ENCODE measurements at places on chromosomes 12 and 14.

DNA sequence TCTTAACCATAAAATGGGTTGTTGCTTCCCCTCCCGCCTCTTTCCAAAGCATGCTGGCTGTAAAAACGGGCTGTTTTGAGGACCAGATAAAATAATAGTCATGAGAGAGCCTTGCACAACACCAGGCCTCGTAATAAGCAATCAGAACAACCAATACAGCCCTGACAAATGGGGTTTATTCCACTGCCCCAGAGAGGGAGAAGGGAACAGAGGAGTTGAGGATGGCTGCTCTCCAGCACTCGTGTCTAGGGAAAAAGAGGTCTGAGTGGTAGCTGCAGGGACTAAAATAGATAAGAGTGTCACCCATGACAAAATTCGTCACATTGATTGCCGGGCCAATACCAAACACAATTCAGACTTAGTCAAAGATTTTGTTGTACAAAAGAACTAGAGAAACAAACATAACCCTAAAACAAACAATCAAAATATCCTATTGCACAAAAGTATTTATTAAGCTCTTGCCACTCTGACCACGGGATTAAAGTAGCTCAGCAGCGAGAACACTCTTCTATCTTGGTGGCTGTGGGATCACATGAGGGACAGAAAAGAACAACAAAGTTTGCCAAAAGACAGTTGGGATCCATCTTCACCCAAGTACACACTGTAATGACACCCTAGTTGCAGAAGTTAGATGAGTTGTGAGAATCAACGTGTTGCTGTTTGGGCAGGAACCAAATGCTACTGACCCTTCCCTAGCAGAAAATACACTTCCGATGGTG, 188.0 kb downstream of the FOXN3 start:
- no peak for DNase-seq

GRCh38 chr12:56574210-56574609, 52.6 kb downstream of the RBMS2 start:
- no peak for DNase-seq

- no peak for DNase-seq
Observed at GRCh38 chr14:74501135-74501614, 7.6 kb downstream of the ISCA2 start.

- no peak for DNase-seq
Observed at GRCh38 chr12:108157870-108158459, 28.9 kb downstream of the WSCD2 start.

- DNase-seq = no peak
Observed at GRCh38 chr12:25694072-25694471, 141.0 kb upstream of the LMNTD1 start.

DNA sequence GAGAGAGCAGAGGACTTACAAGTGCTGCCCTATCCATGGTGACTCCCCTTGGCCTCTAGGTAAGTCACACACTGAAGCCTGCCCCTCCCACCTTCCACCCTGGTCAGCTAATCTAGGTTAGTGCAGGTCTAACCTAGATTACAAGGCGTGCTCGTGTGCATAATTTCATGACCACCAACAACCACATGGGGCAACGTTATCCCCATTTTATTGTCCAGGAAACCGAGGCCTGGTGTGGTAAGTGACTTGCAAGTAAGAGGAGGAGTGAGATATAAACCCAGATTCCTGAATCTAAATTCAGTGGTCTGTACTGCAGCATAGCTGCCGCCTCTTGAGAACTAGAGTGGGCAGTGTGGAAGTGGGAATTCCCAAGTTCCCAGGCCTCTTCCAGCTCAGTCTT, 171.1 kb downstream of the DAD1 start:
- DNase-seq = no peak

DNA sequence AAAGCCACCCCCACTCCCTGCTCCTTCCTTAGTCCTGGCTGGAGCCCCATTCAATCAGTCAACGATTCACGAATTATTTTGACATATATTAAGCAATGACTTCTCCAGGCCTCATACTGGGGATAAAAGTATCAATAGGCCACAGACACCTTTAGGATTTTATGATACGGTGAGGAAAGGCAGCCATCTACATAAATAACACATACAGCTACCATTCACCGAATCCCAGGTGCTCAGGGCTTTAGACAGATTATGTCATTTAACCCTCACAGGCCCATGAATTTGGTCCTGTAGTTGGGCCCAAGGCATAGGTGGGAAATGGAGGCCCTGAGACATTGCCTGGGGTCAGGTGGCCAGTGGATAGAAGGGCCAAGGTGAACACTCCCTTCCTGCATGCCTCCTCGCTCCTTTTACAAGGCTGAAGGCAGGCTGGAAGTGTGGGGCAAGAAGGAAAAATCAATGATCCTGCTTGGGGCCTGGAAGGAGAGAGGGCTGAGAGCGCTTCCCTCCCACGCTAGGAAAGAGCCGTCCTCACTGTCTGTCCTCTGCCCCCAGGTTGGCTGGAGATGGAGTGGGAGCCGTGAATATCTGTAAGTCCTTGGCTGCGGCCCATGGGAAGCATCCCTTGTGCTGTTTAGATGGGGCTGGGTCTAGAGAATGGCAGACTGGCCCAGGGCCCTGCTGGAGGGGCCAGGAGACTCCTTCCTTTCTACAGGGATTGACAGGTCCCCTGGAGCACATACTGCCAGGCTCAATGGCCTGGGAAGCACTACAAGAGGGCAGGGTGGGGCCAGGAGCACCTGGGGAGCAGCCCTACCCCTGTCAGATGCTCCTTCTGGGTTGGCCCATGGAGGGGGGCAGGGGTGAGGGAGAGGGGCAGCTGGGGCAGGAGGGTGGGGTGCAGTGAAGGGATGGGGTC, 14.8 kb downstream of the KRT7 start:
- DNase-seq = no peak

- no peak for DNase-seq
Observed at GRCh38 chr12:63924781-63925180, 80.3 kb downstream of the SRGAP1 start.

DNA sequence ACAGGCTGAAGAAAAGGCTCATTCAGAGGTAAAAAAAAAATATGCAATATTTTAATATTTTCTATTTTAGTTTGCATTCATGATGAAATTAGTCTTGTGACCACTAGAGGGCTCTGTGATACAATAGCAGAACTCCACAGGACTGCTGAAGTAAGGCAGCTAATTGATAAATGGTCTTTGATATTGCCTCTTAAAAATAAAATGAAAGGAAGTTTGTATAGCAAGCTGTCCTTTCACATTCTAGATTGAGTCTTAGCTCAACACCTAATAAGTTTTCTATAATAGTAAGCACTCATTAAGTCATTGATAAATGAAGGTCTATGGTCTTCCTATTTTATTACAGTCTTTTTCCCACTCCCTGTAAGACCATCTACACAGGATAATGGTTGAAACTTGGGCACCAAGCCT, 315.7 kb downstream of the NAV3 start:
- DNase-seq = no peak

DNA sequence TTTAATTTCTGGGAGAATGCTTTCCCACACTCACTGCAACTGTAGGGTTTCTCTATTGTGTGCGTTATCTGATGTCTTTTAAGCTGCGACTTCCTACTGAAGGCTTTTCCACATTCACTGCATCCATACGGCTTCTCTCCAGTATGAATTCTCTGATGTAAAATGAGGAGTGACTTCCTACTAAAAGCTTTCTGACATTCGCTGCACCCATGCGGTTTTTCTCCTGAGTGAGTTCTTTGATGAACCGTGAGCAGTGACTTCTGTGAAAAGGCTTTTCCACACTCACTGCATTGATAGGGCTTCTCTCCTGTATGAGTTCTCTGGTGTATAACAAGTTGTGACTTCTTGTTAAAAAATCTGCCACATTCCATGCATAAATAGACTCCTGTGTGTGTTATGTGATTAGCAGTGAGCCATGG, 29.7 kb downstream of the ZNF605 start:
- DNase-seq = no peak

GRCh38 chr12:54207539-54208294, 18.9 kb upstream of the SMUG1 start:
- peak; percentile 70 for DNase-seq

GRCh38 chr12:104730763-104731162, 227.3 kb downstream of the SLC41A2 start:
- DNase-seq = no peak

DNA sequence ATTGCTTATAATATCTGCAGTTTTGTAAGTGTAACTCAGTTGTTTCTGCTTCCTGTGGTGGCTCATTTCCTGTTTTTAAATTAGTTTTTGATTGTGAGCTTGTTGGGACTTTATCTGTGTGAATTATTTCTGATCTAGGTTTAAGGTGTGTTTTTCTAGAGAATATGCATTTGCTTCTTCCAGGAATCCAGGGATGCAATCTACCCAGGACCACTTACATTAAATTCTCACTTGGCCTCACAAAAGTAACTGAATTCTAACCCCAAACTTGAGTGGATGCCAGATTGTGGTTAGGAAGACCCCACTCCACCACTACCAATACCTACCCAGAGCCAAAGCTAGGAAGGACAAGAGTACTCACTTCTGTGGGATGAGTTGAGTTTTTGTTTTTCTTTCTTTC, 11.9 kb downstream of the STYX start:
- no peak for DNase-seq

DNA sequence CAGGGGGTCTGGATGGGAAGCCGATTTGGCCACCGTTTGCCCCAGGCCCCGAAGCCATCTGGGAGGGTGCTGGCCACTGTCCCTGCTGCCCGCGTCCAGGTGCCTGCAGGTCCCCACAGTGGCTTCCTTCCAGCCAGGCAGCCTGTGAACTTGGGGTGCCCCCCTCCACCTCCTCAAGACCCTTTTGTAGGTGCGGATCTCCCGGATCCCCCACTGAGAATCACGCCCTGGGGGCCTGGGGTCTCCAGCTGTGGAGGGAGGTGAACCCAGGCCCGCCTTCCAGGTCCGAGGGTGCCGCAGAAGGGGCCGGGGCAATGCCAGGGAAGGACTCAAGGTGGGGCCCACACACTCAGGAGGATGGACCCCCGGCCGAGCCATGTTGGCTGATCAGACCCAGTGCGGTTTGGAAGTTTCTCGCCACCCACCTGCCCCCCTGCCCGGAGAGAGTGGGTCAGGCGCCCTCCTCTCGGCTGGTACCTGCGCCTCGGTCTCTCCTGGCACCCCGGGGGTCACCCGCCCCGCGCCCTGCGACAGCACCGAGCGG, 1.7 kb downstream of the MMP17 start:
- DNase-seq = peak; percentile 7

- DNase-seq = no peak
Observed at GRCh38 chr12:127150028-127150427, 1116.9 kb upstream of the TMEM132C start.

DNA sequence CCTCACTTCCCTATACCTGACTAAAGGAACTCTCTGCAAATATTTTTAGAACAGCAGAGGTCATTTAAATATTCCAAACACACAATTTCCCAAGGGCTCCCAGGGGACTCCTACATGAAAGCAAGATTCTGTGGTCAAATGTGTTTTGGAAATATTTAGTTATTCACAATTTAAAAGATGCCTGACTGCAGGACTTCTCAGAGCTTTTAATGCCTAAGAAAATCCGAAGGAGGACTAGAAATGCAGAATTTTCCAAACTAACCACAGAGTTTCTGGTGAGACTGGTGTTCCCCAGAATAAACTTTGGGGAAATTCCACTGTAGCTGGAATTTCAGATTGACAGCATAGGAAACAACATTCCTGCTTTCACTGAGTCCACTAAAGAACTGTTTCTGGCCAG, 84.8 kb upstream of the MAP1LC3B2 start:
- no peak for DNase-seq
